ENCODE measurements at places on chromosomes 3 and 15.
A peak's percentile ranks its signal among the peaks of the same experiment; 100 is the strongest.

GRCh38 chr3:99767291-99767690, 50.4 kb upstream of the CMSS1 start:
- no peak for DNase-seq

DNA sequence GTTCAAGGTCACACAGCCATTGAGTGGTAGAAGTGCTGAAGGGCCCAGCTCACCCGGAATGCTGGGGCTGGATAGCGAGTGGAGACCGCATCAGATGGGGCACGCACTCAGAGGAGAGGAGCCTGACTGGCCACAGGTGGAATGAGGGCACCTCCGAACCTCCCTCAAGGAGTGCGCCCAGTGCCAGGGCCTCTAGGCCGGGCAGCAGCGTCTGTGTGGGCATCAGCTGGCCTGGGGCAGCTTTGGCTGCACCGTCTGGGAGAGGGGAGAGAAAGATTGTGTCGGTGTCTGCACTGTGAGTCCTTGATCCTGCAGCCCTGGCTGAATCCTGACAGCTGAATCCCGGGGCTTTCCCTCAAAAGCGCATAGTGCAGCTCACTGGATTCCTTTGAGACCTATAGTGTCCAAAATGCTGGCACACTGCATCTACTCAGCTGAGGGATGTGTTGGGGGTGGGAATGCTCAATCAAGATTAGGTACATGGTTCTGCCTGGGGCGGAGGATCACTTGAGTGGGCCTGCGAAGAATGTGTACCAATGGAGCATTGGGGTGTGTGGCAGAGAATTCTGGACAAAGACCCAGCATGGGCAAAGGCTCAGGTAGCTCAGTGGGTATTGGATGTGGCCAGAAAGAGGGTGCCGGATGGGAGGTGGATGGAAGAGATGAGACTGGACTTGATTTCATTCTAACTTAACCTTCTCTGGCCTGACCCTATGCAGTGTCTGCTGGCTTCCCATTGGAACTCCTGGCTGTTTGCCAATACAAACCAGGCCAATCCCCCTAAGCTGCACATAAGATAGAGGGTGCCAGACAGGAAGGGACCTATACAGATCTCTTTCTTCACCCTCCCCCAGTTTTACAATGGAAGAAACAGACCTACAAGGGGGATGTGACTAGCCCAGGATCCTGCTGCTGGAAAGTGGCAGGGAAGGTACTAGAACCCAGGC, 950 bp downstream of the ANKDD1A start:
- no peak for DNase-seq

DNA sequence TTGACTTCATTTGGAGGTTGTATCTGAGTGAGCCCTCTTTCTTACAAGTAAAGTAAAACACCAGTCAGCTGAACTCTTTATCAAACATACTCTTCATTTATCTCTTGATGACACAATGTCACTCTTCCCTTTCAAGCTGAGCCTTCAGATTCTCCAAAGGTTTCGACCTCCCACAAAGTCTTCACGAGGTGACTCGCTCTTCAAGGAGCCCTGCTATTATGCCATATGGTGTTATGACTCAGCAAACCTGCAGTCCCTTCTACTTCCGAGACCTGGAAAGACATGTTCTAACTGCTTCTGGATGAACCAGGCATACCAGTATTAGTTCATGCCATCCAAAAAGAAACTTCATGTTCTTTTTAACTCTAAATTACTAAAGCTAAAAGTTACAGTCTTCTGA, 23.1 kb downstream of the AADAC start:
- peak; percentile 79 for DNase-seq

GRCh38 chr15:48507416-48508065, 138.0 kb downstream of the FBN1 start:
- DNase-seq = peak; percentile 39

- no peak for DNase-seq
Observed at GRCh38 chr15:32649342-32649741, 7.8 kb downstream of the SCG5 start.

DNA sequence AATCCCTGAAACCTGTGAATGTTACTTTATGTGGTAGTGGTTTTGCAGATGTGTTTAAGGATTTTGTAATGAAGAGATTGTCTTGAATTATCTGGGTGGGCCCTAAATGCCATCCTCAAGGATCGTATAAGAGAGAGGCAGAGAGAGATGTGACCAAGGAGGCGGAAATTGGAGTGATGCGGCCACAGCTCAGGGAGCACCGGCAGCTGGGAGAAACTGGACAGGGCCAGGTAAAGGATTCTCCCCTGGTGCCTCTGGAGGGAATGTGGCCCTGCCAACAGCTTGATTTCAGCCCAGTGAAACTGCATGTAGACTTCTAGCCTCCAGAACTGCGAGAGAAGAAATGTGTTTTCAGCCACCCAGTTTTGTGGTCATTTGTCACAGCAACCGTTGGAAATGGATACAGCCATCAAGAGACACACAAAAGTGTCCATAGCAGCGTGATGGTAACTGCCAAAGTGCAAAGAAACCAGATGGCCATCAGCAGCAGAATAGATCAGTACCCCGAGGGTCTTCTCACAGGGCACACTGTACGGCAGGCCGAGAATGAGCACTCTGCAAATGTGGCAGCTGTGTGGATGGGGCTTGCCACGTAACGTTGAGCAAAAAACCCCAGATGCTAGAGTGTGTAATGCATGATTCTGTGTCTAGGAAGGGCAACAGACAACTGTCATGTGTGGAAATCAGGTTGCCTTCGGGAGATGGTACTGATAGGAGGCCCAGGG, 12.2 kb downstream of the APBA2 start:
- no peak for DNase-seq

GRCh38 chr15:85276508-85276907, 103.9 kb upstream of the AKAP13 start:
- no peak for DNase-seq

DNA sequence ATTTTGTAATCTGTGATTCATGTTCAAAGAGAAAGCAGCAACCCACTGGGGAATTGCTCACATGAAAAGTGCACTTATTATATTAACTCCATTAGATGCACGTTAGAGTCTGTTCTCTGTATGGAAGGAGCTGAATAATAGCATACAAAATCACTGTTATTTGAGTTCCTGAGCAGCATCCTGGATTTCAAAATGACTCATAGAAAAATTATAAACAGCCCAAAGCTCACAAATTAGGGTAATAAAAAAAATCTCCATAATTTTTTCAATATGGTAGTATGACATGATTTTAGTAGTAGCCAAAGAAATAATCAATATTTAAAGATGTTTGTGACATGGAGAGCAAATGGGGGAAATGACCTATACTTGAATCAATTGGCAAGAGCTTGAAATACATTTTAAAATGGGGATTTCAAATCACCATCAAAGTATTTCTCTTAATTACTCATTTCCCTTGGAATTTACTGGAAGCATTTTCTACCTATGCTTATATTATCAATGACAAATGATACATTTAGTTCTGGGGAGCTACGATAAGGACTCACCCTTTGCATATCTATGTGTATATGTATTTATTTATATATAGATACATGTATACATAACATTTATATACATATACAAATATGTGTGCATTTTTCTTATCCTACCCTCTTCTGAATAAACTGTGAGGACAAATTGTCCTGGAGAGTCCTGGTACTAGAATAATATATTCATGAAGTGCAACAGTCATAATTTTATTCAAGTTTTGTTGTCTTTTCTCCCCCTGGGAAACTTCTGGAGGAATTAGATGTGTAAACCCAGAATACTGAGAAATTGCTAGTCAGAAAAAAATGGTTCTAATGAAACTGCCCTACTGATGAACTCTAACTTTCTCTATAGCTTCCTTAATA, 116.3 kb downstream of the RPL22L1 start:
- no peak for DNase-seq

DNA sequence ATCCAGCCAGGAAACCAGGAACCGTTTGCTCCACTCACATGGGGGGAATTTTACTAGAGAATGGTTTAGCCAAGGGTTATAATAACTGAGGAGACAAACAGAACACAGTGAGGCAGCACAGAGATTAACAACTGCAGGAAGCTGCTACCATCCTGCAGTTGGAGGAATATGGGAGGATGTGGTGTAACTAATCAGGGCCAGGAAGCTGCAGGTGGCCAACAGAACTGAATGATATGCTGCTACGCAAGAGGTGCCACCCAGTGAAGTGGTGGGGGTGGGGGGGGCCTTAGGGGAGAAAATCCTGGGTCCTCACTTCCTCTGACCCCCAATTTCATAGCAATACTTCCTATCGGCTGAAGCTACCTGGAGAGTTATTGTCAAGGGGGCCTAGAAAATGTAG, 306.4 kb upstream of the STT3B start:
- DNase-seq = peak; percentile 72

DNA sequence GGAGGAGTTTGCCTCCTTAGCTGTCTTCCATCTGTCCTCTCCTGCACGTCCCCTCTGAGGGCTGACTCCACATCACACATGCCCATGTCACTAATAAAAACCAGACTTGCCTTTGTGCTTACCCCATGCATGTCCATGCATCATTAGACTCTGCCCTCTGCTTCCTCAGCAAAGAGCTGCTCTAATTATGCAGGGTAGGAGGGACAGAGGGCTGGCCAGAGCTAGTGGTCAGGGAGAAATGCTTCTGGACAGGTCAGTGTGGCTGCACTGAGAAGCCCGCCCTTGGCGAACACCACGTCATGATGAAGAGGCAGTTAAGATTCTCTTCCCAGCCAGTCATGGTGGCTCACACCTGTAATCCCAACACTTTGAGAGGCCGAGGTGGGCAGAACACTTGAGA, 8.9 kb downstream of the CA12 start:
- DNase-seq = no peak

GRCh38 chr3:183260167-183260904, 7.3 kb downstream of the B3GNT5 start:
- DNase-seq = peak; percentile 83

GRCh38 chr3:22228705-22229104, 477.7 kb upstream of the ZNF385D start:
- no peak for DNase-seq

GRCh38 chr3:128447561-128448013, 19.1 kb downstream of the DNAJB8 start:
- DNase-seq = no peak

DNA sequence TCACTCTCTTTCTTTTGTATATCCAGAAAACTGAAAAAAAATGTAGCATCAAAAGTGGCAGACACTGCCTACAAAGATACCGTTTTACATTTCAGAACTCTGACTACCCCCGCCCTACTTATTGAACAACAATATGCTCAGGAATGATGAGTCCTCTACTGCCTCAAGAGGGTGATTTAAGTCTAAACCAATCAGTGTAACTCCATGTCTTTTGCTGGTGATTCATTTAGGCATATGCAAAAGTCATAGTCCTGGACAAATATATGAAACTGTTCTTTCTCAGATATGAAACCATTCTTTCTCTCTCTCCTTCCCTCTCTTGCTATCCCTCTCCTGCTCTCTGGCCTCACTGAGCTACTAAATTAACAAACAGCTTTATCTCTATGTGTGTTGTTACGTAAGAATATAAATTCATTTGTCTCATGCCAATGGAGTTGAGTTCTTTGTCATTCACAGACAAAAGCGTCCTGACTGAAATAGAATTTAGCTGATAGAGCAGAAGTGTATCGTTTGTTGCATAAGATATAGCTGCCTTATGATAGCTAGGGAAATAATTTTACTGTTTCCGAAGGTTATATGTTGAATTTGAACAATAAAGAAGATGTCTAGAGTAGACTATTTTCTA, 133.7 kb upstream of the OSTN start:
- DNase-seq = no peak

DNA sequence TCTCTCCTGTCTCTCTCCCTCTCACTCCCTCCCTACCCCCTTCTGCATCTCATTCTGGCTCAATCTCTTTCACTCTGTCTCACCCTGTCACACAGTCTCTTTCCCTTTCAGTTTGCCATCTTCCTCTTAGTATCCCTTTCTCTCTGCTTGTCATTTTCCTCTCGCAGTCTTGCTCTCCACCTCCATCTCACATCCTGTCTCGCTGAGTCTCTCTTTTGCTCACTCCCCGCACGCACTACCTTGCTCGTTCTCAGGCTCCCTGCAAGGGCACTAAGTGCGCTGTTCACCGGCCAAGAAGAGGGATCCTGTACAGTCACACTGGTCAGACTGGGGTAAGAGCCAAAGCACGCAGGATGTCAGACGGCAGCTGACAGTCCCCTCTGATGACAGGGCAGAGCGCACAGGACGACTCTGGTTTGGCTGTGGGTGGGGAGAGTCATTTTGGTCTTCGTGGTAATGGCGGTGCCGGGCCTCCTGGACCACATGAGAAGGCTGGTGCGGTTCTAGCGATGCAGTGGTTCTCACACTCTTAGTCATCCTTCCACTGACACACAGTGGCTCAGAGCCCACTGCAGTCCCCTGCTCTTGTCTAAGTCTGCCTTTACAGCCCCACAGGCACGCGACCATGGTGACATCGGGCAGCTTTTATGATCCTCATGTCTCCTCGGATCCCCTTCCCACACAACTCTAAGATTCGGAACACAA, 356.8 kb downstream of the FOXP1 start:
- DNase-seq = no peak

- DNase-seq = no peak
Observed at GRCh38 chr3:55899887-55900286, 412.8 kb upstream of the WNT5A start.

DNA sequence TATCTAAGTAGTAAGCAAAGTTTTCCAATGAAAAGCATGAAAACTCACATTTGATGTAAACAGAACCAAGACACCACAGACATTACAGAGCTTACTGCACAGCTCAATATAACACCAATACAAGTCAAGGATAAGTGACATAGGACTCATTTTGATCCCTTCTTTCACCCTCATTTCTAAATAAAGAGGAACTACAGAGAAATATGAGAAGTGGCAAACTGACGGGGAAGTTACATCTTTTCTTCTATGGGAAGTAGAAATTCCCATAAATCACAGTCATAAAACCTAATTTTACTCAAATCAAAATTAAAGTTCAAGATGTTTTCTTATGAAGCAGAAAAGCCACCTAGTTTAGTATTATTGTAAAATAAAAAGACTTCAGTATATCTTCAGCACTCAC, 3.8 kb downstream of the ATG3 start:
- DNase-seq = peak; percentile 45

DNA sequence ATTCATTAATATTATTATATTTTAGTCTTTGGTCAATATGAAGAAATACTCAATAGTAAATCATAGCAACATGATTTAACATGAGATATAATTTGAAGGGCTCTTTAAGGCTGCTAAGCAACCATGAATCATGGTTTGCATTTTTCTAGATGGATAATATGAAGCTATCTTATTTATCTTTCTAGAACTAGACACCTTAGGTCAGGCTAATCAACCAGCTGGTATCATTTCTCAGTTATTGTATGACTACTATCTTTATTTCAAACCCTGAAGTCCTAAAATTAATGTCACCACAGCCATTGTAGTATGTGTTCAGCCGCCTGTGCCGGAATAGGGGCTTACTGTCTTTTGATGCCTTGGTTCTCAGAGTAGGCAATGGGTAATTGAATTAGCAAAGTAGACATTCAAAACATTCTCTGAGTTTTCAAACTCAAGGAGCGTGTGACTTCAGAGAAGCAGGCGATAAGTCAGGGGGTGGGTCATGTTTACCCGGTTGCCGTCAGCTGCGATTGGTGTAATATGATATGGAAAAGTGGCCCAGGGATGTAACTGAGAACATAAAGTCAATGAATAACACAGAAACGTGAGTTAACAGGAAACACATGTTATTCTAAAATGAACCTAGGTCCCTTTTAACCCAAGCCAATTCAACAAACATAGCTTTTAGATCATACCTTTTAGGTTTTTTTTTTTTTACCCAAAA, 93.4 kb upstream of the CTDSPL start:
- DNase-seq = no peak
